ENCODE measurements at places on chromosomes 16 and 17.

GRCh38 chr17:79332011-79332554 is 257.5 kb downstream of the ENGASE start:
- no peak overlapping the region for H3K27ac ChIP-seq
- no peaks in the 10 kb centered on the region for H3K4me1 ChIP-seq
- H3K27me3 ChIP-seq, result peaks cover 85% of the 10 kb centered on the region
- DNase-seq, result no peak
- no peak overlapping the region for H3K4me3 ChIP-seq
- no peaks in the 10 kb centered on the region for H3K36me3 ChIP-seq

DNA sequence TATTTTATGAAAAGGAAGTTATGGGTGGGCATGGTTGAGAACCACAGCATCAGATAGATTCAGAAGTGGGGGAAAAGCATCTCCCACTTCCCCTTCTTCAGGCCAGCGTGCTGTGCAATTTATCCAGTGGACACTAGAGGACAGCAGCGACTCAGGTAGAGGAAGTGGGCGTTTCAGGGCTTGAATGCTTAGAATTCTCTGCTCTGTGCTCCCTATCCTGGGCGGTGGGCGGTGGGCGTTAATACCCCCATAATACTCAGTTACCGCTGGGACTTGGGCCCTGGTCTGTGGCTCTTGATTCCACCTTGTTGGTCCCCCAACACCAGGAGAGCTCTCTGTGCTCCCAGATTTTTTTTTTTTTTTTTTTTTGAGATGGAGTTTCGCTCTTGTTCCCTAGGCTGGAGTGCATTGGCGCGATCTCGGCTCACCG is 3.7 kb upstream of the LYZL6 start:
- peak overlapping the region; percentile 28 for H3K4me3 ChIP-seq
- DNase-seq, result peak; percentile 73
- H3K27me3 ChIP-seq, result peaks cover 10% of the 10 kb centered on the region
- no peak overlapping the region for H3K27ac ChIP-seq

DNA sequence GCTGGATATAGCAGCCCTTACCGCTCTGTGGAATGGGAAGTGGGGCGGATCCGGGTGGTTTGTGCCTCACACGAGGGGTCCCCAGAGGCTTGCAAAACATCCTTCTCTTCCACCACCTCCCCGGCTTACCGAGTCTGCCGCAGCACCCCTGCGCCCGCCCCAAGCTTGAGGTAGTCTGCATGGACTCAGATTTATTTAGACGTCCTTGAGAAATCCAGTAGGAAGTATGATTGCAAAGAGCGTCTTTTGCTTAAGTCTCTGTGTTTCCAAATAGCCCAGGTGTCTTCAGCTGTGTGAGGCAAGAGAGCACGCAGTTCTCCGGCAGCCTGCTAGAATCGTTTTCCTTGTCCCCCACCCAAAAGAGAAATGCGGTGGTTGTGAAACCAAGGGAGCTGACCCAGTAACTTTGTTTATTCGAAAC is 2.4 kb downstream of the KIAA0513 start:
- no peaks in the 10 kb centered on the region for H3K36me3 ChIP-seq
- DNase-seq, result no peak
- peaks cover 49% of the 10 kb centered on the region for H3K4me1 ChIP-seq
- peak overlapping the region; percentile 86 for H3K27ac ChIP-seq

- H3K4me3 ChIP-seq, result no peak overlapping the region
- no peaks in the 10 kb centered on the region for H3K36me3 ChIP-seq
- peaks cover 40% of the 10 kb centered on the region for H3K4me1 ChIP-seq
- peak; percentile 53 for DNase-seq
Measured at GRCh38 chr17:50883850-50884438, 17.8 kb upstream of the TOB1 start.

- H3K27me3 ChIP-seq, result no peaks in the 10 kb centered on the region
- H3K4me1 ChIP-seq, result peaks cover 70% of the 10 kb centered on the region
- no peak for DNase-seq
Measured at GRCh38 chr17:40536295-40537171, 28.7 kb downstream of the CCR7 start.

GRCh38 chr16:77732241-77732946 is 10.1 kb downstream of the NUDT7 start:
- H3K36me3 ChIP-seq, result peaks cover 5% of the 10 kb centered on the region
- H3K4me3 ChIP-seq, result no peak overlapping the region
- no peak for DNase-seq
- no peaks in the 10 kb centered on the region for H3K4me1 ChIP-seq
- no peaks in the 10 kb centered on the region for H3K27me3 ChIP-seq

DNA sequence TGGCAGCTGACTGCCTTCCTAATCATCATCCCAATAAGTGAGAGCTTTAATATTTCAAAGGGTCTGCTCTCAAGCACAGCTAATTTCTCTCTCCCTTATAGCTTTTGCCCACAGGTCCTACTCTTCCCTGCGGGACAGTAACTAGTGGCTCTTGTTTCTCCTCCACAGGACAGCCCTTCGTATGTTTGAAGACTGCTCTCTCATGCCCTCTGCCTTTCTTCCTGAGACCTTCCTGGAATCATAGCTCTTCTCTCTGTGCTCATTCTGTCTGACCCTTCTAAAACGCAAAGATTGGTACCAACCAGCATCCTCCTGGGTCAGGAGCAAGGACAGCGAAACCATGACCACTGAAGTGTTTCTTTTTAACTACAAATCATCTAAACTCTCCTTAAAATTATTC is 168.9 kb downstream of the GRIN2A start:
- H3K4me1 ChIP-seq, result no peaks in the 10 kb centered on the region
- H3K27me3 ChIP-seq, result peaks cover 5% of the 10 kb centered on the region
- no peak for DNase-seq

- H3K4me1 ChIP-seq, result peaks cover 18% of the 10 kb centered on the region
- peaks cover 15% of the 10 kb centered on the region for H3K27me3 ChIP-seq
- no peak overlapping the region for H3K4me3 ChIP-seq
Measured at GRCh38 chr16:1002399-1003166, 21.0 kb downstream of the SOX8 start.

DNA sequence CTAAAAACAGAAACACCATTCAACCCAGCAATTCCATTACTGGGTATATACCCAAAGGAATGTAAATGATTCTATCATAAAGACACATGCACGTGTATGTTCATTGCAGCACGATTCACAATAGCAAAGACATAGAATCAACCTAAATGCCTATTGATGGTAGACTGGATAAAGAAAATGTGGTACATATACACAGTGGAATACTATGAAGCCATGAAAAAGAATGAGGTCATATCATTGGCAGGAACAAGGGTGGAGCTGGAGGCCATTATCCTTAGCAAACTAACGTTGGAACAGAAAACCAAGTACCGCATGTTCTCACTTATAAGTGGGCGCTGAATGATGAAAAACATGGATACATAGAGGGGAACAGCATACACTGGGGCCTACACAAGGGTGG is 77.2 kb upstream of the MYOCD start:
- no peak overlapping the region for H3K27ac ChIP-seq
- DNase-seq, result no peak
- no peaks in the 10 kb centered on the region for H3K36me3 ChIP-seq
- H3K27me3 ChIP-seq, result no peaks in the 10 kb centered on the region
- no peaks in the 10 kb centered on the region for H3K4me1 ChIP-seq

- no peaks in the 10 kb centered on the region for H3K36me3 ChIP-seq
- H3K4me1 ChIP-seq, result no peaks in the 10 kb centered on the region
- H3K4me3 ChIP-seq, result no peak overlapping the region
- DNase-seq, result no peak
- no peak overlapping the region for H3K27ac ChIP-seq
Measured at GRCh38 chr17:71208111-71208704, 912.6 kb upstream of the SOX9 start.

GRCh38 chr16:278863-279366 is 1.5 kb upstream of the ARHGDIG start:
- H3K36me3 ChIP-seq, result no peaks in the 10 kb centered on the region
- DNase-seq, result peak; percentile 83
- H3K27me3 ChIP-seq, result peaks cover 33% of the 10 kb centered on the region

DNA sequence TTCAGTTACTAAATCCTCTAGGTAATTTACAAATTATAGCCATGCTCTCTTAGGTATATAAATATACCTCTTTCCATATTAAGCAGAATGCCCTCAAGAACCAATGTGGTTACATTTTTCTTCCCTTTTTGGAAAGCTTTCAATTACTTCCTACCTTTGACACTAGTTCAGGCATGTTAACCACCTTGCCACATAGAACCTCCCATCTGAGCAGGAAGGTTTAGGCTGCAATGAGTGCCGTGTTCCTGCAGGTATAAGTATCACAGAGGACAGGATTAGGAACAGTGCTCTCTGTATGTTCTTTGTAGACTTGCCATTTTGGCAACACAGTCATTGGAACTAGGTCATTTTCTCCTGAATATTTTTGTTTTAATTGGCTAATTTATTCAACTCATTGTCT is 20.1 kb downstream of the KRT25 start:
- no peak for DNase-seq
- peaks cover 31% of the 10 kb centered on the region for H3K27me3 ChIP-seq
- H3K27ac ChIP-seq, result no peak overlapping the region
- no peaks in the 10 kb centered on the region for H3K4me1 ChIP-seq
- H3K36me3 ChIP-seq, result no peaks in the 10 kb centered on the region

Measured in stomach (tissue), 19 donors.